ENCODE measurements at places on chromosomes 16 and 17. TPM values are rescaled to one million over a fixed set of nuclear protein-coding genes. Genes with fewer than 3 reads are reported as not detected.
A peak's percentile ranks its signal among the peaks of the same experiment; 100 is the strongest.

GRCh38 chr16:79618692-79619050, 18.1 kb upstream of the MAF start:
- no peak for DNase-seq

DNA sequence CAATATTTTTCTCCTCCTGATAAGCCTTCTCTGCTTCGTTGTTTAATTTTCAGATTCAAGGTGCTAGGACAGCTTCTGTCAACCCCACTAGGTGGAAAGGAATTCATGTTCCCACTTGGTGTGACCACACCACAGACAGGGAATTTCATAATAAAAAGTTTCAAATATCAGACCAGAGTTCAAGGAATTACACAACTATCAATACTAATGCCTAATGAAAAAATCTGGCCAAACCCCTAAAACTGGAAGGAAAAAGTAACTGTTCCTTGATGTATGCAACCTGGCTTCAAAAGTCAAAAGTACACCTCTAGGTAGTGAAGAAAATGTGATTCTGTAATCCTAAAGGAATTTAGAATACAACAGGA, 87.8 kb upstream of the CORO6 start:
- DNase-seq, result no peak

DNA sequence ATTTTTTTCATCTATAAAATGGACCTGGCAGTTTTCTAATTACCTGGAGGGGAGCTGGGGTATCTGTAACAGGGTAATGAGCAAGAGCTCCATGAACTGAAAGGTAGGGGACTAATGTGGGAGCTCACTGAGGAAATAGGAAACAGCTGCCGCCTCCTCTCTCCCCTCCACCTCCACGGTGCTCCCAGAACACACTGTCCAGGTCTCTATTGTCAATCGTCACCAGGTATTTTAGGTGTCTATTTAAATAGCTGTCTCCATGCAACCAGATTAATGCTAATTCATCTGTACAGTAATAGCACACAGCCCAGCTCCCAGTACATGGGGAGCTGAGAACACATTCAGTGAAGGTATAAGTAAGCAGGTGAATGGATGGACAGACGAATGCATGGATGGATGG, 233.3 kb downstream of the GRIN2A start:
- DNase-seq, result no peak

- no peak for DNase-seq
These were observed 50.0 kb upstream of the TOB1 start for GRCh38 chr17:50916026-50916707.

DNA sequence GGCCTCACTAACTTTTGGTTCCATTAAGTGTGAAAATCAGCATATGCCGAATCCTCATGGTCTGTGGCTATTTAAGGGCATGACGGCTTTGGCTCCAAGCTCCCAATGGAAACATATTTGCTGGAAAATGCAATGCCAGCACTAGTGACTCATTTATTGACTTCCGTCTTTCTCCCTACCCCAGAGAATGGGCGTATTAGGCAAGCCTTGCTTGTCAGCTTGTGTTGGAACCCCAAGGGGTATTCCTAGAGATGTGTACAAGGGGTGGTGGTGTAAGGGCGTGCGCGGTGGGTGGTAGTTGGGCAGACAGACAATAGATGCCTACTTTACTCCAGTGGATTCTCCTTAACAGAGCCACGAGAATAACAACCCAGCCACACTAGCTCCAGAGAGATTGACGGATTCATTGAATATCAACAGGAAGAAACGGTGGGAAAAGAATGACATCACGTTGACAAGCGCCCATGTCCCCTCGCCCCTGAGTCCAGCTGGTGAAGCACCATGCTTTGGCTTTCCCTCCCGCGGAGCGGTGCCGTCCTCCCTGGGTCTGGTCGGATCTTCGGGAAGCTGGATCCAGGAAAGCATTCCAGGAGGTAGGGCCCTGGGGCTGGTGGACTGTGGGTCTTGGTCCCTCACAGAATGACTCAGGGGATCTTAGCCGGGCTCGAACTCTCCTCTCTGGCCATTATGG, 10.3 kb downstream of the CD300LB start:
- peak; percentile 44 for DNase-seq

GRCh38 chr17:74356646-74357465, 4.8 kb downstream of the BTBD17 start:
- DNase-seq, result no peak

CLEC18B gene
- total RNA-seq, result 7.2 TPM

TPSD1 gene
- not detected for total RNA-seq
